ENCODE measurements at places on chromosomes 1 and 21.

GRCh38 chr1:155396874-155397476 is 76.3 kb downstream of the RUSC1 start:
- DNase-seq = peak; percentile 7

GRCh38 chr21:45780647-45781046 is 137.1 kb downstream of the PCBP3 start:
- no peak for DNase-seq

GRCh38 chr1:54377040-54377691 is 29.0 kb downstream of the SSBP3 start:
- no peak for DNase-seq

- no peak for DNase-seq
Measured at GRCh38 chr21:43626390-43626789, 32.9 kb downstream of the HSF2BP start.

- DNase-seq = no peak
Measured at GRCh38 chr1:182484531-182485257, 34.7 kb downstream of the RGSL1 start.

DNA sequence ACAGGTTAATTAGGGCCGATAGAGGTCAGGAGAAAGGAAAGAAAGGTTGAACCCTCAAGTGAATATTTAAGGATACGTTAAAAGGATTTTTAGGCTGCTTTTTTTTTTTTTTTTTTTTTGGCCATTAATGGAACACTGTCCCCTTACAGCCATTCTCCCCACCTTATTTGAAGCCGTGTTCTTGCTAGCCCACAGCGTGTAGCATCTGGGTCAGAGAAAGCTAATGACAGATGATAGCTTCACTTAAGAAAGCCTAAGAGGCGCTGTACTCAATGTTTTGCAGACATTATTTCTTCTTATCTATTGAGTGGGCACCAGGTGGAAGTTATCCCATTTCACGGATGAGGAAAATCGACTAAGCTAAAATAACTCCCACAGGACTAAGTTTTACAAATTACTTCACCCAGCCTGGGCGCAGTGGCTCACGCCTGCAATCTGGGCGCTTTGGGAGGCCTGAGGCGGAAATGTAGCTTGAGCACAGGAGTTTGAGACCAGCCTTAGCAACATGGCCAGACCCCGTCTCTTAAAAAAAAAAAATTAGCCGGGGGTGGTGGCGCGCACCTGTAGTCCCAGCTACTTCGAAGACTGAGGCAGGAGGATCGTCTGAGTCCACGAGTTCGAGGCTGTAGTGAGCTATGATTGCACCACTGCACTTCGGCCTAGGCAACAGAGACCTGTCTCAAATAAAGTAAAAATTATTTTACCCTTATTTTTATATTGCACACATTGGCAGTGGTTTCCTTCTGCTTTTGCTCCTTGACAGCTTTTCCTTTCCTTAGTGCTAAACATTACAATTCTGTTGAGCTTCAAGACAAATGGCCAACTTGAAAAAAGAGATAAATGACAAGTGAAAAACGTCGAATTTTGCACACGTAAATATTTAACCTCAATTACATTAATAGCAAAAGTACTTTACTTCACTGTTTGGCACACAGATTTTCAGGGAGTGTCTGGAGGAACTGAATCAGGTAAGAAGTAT is 1.1 kb upstream of the PHTF1 start:
- DNase-seq = no peak
